ENCODE measurements at places on chromosomes 16 and 17. TPM values are rescaled to one million over a fixed set of nuclear protein-coding genes. Genes with fewer than 3 reads are reported as not detected.

DNA sequence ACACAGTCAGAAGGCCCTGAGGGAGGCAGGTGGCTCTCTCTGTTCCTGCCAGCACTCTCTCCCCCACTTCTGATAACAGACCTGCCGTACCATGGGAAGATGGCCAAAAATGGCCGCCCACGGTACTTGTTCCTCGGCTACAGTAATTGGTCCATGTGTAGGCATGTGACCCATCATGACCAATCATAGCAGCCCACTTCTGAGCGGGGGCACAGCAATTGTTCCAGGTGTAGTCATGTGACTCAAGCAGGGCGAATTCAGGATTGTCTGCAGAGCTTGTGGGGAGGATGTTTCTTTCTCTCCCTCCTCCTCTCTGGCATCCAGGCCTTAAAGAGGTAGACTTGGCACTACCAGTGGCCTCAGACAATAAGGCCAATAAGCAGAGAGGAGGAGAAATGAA, 250.4 kb downstream of the MRTFB start:
- DNase-seq, result no peak

DNA sequence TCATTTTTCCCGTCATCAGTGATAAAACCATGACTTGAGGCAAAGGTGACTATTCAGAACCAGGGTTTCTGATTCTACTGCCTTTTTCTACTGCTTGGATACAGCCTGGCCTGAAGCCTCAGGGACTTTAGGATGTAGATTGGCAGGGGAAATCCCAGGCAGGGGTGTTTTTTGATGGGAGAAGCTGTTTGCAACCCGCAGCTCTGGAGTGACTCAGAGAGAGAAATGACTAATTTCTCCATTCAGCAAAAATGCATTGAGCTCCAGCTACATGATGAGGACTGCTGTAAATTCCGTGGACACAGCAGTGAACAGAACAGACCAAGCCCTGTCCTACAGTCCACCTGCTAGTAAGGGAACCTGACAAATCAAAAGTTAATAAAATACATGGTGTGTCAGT, 560.6 kb downstream of the CDH13 start:
- no peak for DNase-seq

DNA sequence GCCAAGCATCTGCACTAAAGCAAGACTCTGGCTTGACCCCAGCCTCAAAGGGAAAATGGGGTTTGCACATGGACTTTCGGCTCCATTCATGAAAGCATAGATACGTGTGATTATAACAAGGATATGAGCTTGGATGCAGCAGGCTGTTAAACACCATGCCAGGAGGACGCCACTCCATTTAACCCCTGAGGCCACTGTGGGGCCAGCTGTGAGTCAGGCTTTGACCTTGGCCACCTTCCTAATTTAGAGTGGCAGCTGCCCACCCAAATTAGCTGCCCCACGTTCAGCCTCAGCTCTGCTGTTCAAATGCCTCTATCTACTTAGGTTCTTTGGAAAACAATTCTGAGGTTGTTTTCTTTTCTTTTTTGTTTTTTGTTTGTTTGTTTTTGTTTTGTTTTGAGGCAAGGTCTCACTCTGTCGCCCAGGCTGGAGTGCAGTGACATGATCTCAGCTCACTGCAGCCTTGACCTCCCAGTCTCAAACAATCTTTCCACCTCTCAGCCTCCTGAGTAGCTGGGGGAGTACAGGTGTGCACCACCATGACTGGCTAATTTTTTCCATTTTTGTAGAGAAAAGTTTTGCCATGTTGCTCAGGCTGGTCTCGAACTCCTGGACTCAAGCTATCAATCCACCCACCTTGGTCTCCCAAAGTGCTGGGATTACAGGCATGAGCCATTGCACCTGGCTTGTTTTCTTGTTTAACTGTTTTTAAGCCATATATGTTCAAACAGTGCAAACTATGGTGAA, 23.2 kb upstream of the KIFC3 start:
- no peak for DNase-seq

- peak; percentile 87 for DNase-seq
Observed at GRCh38 chr17:49315551-49316257, 46.3 kb downstream of the ZNF652 start.

- DNase-seq, result no peak
Observed at GRCh38 chr16:630249-630814, 453 bp upstream of the WFIKKN1 start.

- DNase-seq, result no peak
Observed at GRCh38 chr17:28174352-28175046, 132.0 kb downstream of the NLK start.

- DNase-seq, result no peak
Observed at GRCh38 chr16:27429330-27429871, 27.4 kb downstream of the IL21R start.

DNA sequence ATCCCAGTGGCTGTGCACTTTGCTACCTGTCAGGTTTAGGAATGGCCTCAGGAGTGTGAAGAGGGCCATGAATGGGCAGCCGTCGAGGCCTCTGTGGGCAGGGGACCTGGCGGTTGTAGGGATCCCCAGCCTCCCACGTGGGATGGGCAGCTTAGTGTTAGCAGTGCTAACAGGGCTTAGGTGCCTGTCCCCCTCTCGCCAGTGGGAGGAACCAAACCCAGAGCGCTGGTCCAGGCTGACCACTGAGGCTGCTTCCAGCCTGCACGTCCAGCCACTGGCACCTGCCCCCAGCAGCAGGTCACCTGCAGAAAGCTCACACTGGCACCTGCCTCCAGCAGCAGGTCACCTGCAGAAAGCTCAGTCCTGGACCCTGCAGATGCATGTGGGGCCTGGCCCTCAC, 162.2 kb upstream of the CIBAR2 start:
- DNase-seq, result no peak

DNA sequence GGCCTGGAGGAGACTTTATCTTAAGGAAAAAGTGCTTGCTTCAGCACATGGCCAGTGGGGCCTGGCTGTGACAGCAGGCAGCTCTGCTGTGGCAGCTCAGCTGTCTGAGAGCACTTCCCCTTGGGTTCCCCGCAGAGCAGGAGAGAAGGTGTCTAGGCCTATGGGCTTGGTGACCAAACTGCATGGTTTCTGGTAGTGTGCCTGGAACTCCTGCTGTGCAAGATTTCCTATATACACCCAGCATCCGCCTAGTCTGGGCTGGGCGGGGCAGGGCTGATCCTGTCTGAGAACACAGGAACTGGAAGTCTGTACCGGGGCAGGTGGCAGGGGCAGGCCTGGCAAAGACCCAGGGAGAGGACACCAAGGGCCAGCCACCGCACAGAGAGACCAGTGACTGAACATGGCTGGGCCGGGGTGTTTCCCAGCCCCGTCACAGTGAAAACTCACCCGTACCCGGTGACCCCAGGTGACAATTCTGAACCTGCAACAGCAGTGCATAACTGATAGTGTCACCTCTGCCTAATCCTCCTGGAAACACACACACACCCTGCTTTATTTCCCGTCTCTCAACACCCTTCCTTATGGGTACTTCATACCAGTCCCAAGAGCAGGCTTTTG, 39.3 kb downstream of the CHD9 start:
- DNase-seq, result no peak

- no peak for DNase-seq
Observed at GRCh38 chr17:77245162-77245926, 104.6 kb downstream of the SEC14L1 start.

GRCh38 chr17:28865946-28866752, 11.3 kb downstream of the ERAL1 start:
- no peak for DNase-seq

DNA sequence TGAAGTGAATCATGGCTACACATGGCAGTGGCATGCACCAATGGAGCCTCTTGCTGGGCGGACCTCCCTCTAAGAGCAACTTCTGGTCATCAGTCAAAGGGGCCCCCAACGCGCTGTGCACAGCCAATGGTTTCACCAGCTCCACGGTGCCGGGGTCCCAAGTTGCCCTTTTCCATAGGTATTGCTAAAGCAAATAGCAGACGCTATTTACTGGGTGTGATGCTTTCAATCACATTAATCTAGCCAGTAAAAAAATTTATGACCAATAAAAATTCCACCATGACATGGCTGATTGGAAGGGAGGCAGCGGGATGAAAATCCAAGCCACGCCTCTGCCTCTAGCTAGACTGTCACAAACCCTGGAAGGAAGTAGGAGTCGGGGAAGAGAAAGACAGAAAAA, 680.3 kb upstream of the SOX9 start:
- DNase-seq, result no peak

DNA sequence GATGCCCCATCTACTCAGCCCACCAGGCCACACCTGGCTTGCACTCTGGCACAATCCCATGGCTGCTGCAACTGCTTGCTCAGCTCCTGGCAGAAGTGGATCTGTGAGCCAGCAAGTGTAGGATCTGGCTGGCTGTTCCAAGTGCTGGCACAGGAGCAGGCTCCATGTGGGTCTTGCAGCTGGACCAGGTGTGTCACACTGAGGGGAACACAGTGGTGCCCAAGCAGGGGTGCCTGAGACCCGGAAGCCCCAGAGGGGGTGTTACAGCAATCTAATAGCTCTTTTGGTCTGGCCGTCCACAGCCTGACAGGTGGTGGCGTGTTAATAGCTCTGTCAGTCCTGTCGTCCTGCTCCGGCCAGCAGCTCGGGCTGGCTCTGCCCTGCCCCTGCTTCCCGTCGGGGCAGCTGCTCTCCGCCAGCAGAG, 19.6 kb upstream of the GOT2 start:
- no peak for DNase-seq

DNA sequence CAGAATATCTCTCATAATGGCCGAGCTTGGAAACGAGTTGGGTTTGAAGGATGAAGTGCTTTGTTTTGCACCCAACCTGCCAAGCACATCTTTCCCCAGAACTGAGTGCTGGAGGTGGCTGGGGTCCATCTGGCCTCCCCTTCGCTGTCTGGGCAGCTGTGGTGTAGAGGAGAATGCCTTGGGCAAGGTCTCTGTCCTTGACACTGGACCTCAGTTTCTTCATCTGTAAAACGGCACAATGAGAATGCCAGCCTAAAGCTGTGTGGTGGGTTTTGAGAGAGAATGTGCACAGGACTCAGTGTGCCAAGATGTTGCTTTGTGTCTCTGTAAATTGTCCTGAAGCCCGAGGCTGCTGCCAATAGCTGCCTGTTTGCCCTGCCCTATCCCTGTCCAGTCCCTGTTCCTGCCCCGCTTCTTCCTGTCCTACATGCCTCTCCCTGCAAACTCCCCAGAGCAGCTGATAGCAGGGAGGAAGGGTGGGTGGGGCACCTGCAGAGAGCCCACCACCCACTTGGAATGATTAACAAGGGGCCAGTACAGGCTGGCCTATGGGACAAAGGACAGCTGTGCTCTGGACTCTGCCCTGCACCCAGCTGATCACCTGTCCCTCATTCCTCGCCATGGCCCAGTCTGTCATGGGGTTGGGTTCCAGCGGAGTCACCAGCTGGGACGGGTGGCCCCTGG, 15.3 kb downstream of the LASP1 start:
- DNase-seq, result peak; percentile 78

DNA sequence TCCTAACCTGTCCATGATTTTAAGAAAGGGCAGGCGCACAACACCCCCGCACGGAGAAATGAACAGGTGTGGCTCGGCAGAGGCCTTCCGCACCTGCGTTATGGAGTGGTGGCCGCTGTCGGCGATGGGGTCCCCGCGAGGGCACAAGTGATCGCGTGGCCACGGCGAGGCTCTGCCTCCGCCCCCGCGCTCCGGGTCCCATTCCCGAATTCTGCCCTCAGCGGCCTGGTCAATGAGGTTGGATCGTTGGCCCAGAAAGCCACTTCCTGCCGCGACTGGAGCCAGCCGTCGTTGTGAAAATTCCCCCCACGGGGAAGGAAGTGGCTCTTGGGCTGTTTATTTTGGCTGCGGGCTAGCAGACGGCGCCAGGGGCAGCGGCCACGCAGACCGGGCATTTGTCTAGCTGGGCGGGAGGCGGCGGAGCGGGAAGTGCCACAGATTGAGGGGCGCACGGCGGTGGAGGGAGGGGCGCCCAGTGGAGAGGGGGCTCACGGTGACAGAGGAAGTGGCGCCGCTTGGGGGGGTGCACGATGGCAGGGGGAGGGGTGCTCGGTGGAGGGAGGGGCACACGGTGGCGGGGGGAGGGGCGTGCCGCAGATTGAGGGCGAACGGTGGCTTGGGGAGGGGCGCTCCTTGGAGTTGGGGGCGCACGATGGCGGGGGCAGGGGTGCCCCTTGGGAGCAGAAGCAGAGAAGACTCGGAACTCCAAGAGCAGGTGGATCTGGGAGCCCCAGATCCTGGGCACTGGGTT, 25.0 kb downstream of the MRC2 start:
- DNase-seq, result no peak

GRCh38 chr16:88553739-88554138, 16.5 kb upstream of the ZC3H18 start:
- no peak for DNase-seq

- no peak for DNase-seq
Observed at GRCh38 chr17:48506246-48506645, 24.6 kb downstream of the HOXB1 start.

- peak; percentile 42 for DNase-seq
Observed at GRCh38 chr17:7177954-7178477, 1.2 kb downstream of the ASGR1 start.

- DNase-seq, result peak; percentile 55
Observed at GRCh38 chr16:73713778-73714495, 582.7 kb upstream of the PSMD7 start.

DNA sequence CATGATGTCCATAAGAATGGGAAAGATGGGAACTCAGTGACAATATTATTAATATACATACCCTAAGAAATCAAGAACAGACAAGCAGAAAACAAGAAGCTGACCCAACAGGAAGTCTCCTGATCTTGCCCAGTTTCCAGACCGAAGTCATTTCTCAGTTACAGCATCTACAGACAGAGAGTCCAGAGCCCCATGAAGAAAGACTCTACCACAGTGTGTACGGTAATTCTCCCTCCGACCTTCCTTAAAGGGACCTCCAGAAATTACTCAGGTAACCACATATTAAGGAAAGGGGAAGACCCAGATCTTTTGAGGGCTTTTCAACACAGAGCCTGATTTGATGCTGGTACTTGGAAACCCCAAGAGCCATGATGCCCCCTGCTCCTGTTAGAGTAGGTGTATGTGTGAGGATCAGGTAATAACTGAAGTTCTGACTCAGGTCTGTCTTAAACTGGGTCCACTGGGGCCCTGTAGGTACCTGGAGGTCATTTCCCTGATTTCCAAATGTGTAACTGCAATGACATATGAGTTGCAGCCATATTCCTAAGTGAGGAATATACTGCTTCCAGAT, 132.4 kb downstream of the ABCA8 start:
- no peak for DNase-seq

GRCh38 chr16:19728636-19728965, 10.5 kb downstream of the IQCK start:
- DNase-seq, result no peak

- DNase-seq, result no peak
Observed at GRCh38 chr16:57610611-57611010, 17.8 kb upstream of the ADGRG1 start.

- DNase-seq, result no peak
Observed at GRCh38 chr17:28347261-28347891, 10.0 kb downstream of the POLDIP2 start.

TNP2 gene
- total RNA-seq, result not detected

VTN gene
- total RNA-seq, result 298 TPM

HIC1 gene
- total RNA-seq, result 1.8 TPM

RNPS1 gene
- total RNA-seq, result 207 TPM

MYH13 gene
- total RNA-seq, result not detected

TBC1D26 gene
- total RNA-seq, result not detected

PLEKHG4 gene
- total RNA-seq, result 91.0 TPM

RAB11FIP4 gene
- total RNA-seq, result 90.3 TPM

GALK1 gene
- 41.1 TPM for total RNA-seq

APOBR gene
- total RNA-seq, result 0.61 TPM

CNTNAP4 gene
- total RNA-seq, result not detected

EVI2A gene
- not detected for total RNA-seq

CD300LB gene
- total RNA-seq, result not detected

CLEC18B gene
- total RNA-seq, result 0.36 TPM

SCN4A gene
- total RNA-seq, result not detected

ARHGAP27 gene
- 40.2 TPM for total RNA-seq

SMIM5 gene
- total RNA-seq, result not detected

CSH2 gene
- total RNA-seq, result not detected

SLX1B gene
- total RNA-seq, result 17.9 TPM

PRKCA gene
- 34.7 TPM for total RNA-seq

TOP2A gene
- total RNA-seq, result 226 TPM

Measured in Caco-2 (cell line).